Activated CD4-positive, alpha-beta T cell treated with anti-CD3 and anti-CD28 coated beads for 48 hours (primary cell): ENCODE measurements at places on chromosomes 5 and 9.

GRCh38 chr5:124847907-124848306 is 101.5 kb upstream of the ZNF608 start:
- no peak for DNase-seq

DNA sequence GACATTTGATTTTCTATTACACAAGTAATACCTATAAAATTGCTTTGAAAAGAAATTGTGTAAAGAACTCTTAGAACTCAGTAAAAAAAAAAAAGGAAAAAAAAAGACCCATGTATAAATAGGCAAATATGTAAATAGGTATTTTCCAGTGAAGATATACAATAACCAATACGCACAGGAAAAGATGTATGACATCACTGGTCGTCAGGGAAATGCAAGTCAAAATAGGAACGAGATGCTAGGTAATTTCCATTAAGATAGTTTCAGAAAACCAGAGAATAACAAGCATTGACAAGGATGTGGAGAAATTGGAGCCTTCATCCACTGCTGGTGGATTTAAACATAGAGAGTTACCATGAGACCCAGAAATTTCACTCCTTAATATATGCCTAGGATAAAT is 708.8 kb downstream of the MTRR start:
- DNase-seq: no peak

DNA sequence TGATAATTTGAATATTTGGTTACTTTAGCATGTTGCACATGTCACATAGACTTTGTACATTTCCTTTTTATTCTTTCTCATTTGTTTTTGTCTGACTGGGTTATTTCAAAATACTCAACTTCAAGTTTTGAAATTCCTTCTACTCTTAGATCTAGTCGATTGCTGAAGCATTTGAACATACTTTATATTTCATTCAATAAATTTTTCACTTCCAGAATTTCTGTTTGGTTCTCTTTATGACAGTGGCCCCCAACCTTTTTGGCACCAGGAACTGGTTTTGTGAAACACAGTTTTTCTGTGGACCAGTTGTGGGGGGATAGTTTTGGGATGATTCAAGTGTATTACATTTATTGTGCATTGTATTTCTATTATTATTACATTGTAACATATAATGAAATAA is 119.8 kb downstream of the COX7C start:
- no peak for DNase-seq

GRCh38 chr5:98349251-98349989 is 424.0 kb upstream of the RGMB start:
- DNase-seq: no peak

- no peak for DNase-seq
Measured at GRCh38 chr5:116764941-116765340, 190.3 kb upstream of the SEMA6A start.

- no peak for DNase-seq
Measured at GRCh38 chr5:126686451-126687126, 85.8 kb downstream of the PHAX start.

GRCh38 chr5:2685651-2686272 is 65.7 kb downstream of the IRX2 start:
- DNase-seq: no peak

GRCh38 chr5:96761618-96762017 is 46.1 kb downstream of the ERAP1 start:
- DNase-seq: no peak

DNA sequence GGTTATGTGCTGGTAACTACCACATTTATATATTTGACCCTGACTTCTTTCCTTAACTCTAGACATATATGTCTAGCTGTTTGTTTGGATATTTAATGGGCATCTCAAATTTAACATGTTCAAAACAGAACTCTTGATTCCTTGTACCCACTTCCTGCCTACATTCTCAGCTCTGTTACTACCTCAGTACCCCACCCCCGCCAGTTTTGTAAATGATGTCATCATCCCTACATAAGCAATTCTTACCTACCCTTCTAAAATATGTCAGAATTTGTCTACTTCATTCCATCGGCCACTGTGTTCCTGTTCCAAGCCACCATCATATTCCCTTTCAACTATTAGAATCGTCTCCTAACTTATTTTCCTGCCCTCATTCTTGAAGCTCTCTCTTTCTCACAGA is 4.8 kb downstream of the RAD50 start:
- peak; percentile 30 for DNase-seq

GRCh38 chr5:123305751-123306150 is 117.5 kb downstream of the CEP120 start:
- DNase-seq: no peak

DNA sequence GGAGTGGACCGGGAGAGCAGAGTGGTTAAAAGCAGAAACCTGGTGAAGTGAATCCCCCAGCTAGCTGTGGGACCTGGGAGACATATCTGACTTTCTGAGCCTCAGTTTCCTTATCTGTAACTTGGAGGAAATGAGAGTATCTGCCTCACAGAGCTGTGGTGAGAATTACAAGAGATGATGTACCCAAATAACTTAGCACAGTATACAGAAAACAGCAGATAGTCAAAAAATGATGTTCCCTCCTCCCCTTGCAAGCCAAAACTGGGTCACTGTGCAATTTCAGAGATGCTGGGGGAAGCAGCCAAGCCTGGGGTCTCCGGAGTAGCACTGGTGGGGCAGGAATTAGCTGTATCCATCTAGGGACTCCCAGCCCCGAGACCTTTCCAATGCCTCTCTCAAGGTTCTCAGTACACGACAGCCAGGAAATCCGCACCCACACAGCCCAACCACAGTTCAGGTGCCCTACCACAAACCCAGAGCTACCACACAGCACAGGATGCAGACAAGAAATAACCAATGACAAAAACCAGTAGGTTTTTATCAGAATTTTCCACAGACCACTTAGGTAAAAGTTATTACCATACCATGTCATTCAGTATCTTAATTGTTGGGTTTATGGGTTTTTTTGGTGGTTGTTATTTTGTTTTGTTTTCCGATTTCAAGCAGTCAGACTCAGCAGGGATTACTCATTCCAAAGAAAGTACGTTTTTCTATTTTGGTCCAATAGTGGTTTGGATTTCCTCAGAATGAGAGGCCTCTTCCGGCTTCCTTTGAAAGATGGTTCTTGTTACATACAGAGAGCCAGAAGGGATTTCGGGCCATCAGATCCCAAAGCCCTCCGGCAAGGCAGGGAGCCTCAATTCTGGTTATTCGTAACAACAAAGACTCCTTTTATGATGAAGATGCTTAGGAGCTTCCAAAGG is 4.9 kb upstream of the HRH2 start:
- peak; percentile 87 for DNase-seq

DNA sequence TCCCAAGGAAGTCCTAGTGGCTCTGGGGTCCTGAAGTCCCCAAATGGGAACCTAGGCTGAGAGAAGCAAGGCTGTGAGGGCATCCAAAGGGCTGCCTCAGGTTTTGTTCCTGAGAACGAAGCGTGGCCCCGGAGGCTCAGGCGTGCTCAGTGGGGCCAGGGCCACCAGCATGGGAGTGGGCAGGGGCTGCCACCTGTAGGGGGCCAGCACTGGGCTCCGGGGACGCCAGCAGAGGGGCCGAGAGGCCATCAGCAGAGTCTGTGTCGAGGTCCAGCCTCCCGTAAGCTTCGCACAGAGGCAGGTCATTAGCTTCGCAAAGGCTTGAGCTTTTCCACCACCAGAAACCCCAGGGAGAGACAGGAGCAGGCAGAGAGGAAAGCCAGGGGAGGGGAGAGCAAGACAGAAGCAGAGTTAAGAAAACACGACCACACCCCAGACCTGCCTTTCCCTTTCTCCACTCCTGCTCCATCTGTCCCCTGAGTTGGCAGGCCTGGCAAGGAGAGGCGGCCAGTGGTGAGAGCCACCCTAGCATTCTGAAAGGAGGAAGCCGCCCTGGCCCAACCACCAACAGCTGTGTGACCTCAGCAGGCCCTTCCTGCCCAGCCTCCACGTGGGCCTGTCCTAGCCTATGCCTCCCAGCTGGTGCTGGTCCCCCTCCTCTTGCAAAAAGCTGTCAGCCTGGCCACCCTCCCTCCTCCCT is 5.5 kb upstream of the SURF6 start:
- no peak for DNase-seq

DNA sequence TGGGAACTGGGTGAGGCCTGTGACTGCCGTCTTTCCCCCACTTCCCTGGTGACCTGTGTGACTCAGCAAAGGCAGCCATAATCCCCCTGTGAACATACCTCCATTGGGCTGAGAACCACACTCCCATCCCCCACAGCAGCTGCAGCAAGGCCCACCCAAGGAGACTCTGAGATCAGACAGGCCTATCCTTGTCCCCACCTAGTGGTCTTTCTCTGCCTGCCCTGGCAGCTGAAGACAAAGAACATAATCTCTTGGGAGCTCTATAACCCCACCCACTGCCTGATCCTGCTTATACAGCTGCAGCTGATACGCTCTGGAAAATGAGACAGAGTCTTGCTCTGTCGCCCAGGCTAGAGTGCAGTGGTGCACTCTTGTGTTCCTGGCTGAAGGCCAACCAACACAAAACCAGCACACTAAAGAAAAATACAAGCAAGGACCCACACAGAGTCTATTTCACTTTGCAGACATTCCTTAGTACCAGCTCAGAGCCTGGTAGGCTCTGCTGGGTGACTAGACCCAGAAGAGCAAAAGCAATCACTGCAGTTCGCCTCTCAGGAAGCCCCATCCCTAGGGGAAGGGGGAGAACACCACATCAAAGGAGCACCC is 106.7 kb downstream of the MCTP1 start:
- no peak for DNase-seq

DNA sequence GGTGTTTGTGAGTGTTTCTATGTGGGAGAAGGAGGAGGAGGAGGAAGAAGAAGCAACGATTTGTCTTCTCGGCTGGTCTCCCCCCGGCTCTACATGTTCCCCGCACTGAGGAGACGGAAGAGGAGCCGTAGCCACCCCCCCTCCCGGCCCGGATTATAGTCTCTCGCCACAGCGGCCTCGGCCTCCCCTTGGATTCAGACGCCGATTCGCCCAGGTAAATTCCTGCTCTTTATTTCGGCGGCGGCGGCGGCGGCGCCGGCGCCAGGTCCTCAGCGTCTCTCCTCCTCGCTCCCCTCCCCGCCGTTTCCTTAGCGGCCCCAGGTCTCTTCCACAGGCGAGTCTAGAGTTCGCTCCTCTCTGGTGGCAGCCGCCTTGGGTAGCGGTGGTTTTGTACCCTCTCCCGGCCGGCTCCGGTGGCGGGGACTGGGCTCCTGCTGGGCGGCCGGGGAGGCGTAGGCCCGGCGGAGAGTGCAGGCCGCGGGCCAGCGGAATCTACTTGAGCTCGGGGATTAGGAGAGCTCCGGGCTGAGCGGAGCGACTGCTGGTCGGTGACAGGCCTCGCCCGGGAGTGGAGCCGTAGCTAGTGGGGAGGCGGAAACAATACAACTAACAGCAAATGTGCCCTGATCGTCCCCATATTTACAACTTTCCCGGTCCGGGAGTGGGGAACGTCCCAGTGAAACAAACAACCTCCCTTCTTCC is 547 bp downstream of the NIPBL start:
- DNase-seq: peak; percentile 69

DNA sequence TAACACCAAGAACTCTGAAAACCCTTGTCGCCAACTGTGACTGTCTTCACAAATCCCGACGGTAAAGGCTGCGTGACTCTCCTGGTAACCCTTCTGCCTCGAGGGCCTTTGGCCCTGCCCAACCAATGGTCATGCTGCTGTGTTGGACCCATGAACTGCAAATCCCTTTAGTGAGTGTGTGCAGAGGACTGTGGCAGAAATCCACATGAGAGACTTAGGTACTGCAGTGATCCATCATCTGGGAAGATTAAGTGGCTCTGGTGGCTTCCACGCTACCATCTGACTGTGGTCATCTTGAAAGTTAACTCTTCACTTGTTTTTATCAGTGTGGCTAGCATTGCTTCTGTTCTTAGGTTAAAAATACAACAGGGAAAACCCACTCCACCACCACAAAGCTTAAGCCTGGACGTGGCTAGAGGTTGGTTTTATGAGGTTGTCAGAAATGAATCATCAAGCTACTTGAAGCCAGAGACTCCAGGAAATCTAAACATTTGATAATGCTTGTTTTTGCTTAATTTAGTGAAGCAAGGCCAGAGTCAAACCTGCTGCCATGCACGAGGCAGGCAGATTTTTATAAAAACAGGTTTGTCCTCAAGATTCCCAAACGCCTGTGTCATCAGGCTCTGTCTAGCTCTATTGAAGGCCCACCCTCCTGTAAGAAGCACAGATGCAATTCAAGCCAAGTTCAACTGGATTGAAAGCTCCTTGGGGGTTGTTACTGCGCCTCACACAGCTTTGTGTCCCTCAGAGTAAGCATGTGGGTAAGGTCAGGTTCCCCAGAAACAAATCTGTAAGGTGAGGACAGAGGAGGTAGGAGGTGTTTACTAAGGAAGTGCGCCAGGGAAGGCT is 52.7 kb upstream of the ERCC6L2 start:
- DNase-seq: peak; percentile 47

- no peak for DNase-seq
Measured at GRCh38 chr5:142974409-142974808, 204.2 kb downstream of the ARHGAP26 start.

GRCh38 chr5:106451998-106452397 is 1218.7 kb downstream of the EFNA5 start:
- DNase-seq: no peak

GRCh38 chr9:33924978-33925797 is 108.2 kb downstream of the UBE2R2 start:
- peak; percentile 33 for DNase-seq

DNA sequence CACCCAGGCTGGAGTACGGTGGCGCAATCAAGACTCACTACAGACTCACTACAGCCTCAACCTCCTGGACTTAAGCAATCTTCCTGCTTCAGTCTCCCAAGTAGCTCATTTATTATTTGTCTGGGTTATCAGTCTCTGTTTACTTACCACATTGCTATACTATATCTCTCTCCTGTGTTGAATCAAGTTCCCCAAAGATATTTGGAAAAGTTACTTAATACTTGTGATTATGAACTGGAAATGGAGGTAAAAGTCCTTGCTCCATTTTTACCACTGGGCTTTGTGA is 55.6 kb downstream of the ANGPTL2 start:
- DNase-seq: no peak

GRCh38 chr5:116557669-116558271 is 16.9 kb downstream of the SEMA6A start:
- no peak for DNase-seq

DNA sequence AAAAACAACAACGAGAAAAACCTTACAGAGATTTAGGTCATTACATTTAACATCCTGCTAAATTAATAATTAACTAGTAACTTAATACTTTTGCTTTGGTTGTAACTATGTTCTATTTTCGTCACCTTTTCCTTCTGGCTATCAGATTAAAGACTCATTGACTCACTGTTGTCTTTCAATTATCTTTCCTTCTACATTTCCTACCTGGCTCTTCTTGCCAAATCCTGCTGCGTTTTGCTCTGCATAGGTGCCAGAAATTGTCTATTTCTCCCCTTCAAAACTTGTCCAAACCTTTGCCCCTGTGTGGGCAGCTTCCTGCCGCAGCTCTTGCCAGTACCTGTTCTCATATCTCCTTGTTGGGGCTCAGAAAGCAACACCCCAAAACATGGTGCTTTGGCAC is 235.5 kb upstream of the ZNF608 start:
- no peak for DNase-seq

GRCh38 chr9:79670269-79670961 is 98.7 kb downstream of the TLE4 start:
- no peak for DNase-seq

GRCh38 chr9:115756736-115757135 is 396.9 kb upstream of the PAPPA start:
- no peak for DNase-seq
